ENCODE measurements at places on chromosomes 5 and 9.

- DNase-seq: no peak
Measured at GRCh38 chr5:13408616-13409015, 535.9 kb downstream of the DNAH5 start.

DNA sequence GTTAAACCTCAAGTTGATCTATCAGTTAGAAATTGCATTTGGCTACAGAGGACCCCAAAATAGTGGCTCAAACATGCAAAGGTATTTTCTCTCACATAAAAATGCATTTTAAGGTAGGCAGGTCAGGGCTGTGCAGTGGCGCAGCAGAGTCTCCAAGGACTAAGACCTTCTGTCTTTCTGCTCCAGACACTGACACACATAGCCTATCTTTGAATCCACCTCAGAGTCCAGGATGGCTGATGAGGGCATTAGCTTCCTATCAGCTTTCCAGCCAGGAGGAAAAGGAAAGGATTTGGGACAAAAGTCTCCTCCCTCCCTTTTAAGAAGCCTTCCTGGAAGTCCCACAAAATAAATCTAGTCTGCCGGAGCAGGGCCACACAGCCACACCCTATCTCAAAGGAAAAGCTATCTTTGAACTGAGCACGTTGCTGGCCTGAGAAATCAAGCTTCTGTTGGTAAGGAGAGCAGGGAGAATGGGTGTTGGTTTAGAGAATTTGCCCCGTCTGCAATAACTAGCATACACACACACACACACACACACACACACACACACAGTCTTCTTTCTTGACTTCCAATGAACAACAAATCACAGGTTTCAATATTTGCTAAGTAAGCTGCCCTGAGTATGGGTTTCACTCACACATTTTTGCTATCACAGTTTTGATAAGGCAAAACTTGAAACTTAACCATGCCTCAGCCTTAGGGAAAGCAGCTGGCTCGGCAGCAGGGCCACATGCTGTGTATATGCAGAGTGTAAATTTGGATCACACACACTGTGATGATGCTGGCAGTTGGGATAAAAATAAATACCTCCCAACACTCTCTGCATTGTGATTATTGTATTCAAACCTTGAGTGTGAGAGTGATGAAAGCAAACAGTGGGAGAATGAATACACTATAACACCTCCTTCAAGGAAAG, 116.6 kb upstream of the MAP3K1 start:
- no peak for DNase-seq

GRCh38 chr5:96316017-96316416, 117.0 kb downstream of the PCSK1 start:
- DNase-seq: no peak

DNA sequence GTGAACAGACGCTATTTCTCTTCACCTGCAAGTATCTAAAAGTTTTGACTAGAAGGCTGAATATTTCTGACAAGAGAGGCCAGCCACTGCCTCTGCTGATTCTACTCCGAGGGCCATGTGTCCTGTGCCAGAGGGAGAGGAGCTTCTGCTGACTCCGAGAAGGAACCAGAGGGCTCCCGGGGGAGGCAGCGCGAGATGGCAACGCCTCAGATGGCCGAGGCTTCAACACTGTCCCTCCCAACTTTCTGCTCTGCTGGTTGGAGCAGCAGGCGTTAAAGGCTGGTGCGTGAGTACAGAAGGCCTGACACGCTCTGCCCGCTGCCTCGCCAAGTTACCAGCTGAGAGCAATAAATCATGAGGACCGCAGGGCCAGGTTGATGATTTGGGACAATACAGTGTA, 178.8 kb downstream of the GAPVD1 start:
- DNase-seq: no peak

- DNase-seq: no peak
Measured at GRCh38 chr9:112894699-112895098, 4.0 kb upstream of the SLC46A2 start.

All from activated CD8-positive, alpha-beta memory T cell treated with anti-CD3 and anti-CD28 coated beads for 4 hours (primary cell).